ENCODE measurements at places on chromosomes 7 and 10.
A peak's percentile ranks its signal among the peaks of the same experiment; 100 is the strongest.

DNA sequence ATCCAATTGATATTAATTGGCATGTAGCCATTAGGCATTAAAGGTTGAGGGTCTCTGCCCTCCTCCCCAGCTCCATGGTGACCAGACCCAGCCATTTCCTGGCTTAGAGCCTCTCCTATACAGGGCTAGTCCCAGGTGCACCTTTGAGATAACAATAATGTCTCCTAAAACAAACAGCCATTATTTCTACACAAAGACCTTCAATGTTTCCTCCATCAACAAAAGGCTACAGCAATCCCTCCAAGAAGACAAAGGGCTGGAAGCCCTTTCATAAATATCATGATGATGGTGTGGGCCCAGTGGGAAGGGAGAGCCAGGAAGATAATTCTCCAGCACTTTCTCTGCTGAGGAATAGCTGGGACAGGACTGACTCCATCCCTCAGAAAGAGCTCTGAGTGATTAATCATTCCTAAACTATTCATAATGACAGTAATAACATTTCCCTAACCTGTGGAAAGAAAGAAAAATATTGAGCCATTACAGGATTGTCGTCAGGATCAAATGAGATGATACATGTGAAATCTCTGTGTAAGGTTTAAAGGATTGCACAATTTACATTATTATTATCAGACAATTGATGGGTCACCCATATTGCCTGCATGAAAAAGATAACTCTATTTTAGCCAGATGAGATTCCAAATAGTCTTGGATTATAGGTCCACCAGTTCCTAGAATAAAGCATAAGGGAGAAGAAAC, 10.2 kb downstream of the PKD2L1 start:
- no peak for DNase-seq

GRCh38 chr10:29146311-29147100, 142.4 kb upstream of the LYZL1 start:
- DNase-seq = peak; percentile 40

DNA sequence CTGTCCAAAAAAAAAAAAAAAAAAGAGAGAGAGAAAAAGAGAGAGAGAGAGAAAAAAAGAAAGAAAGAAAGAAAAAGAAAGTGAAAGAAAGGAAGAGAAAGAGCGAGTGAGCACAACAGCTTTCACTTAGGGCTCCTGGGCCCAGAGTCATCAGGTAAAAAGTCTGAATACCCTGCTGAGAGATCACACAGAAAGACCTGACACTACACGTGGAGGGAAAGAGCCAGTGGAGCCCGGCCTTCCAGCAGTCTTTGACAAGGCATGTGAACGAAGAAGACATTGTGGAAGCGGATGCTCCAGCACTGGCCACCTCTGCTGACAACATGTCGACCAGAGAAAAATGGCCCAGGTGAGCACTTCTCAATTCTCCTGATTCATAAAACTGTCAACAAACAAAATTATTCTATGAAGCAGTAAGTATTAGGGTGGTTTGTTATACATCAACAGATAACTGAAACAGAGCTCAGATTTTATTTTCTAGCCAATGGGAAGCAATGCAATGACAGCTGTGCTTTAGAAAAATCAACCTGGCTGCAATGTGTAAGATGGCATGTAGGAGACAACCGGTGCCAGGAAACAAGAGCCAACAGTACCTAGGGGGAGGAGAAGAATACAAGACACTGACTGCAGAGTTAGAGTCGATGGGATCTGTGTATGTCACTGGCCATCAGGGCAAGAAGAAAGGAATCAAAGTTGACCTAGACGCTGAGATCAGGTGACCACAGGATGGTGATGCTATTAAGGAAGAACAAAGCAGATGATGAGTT, 4.4 kb downstream of the RNF216 start:
- no peak for DNase-seq

GRCh38 chr7:144454256-144455039, 51.0 kb upstream of the NOBOX start:
- DNase-seq = no peak

- peak; percentile 18 for DNase-seq
Measured at GRCh38 chr7:107277331-107277730, 108.5 kb downstream of the HBP1 start.

DNA sequence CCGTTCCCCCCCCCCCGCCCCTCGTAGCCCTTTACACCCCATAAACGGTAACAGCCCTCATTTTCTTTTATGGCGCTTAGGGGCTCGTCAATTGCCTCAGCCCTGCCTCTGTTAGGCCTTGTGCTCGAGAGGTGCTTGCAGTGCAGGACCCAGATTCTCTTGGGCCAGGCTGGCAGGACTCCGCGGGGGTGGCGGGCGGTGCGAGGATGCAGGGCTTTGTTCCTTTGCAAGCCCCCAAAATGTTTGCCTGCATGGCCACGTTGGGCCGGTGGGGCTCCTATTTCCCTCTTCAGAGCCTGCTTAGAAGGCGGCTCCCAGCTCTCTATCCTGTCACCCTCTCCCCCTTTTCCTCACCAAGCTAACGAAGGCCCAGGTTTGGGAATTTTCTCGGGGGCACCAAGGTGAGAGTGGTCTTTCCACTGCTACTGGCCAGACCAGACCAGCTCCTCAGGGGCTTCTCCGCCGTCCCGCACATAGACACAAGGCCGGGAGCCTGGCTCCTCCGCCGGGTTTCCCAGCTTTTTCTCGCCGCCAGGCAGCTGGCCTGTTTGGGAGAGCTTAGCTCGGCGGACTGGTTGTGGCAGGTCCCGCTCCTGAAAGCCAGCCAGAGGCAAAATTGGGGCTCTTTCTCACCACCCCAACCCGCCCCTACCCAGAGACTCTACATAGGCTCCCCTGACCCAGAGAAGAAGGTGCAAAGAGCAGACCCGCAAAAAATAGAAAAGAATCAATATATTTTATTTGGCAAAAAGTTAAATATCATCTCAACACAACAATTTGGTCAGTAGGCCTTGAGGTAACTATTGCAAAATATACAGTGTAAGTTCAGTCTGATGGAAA, 3.4 kb downstream of the HOXA9 start:
- DNase-seq = peak; percentile 43

DNA sequence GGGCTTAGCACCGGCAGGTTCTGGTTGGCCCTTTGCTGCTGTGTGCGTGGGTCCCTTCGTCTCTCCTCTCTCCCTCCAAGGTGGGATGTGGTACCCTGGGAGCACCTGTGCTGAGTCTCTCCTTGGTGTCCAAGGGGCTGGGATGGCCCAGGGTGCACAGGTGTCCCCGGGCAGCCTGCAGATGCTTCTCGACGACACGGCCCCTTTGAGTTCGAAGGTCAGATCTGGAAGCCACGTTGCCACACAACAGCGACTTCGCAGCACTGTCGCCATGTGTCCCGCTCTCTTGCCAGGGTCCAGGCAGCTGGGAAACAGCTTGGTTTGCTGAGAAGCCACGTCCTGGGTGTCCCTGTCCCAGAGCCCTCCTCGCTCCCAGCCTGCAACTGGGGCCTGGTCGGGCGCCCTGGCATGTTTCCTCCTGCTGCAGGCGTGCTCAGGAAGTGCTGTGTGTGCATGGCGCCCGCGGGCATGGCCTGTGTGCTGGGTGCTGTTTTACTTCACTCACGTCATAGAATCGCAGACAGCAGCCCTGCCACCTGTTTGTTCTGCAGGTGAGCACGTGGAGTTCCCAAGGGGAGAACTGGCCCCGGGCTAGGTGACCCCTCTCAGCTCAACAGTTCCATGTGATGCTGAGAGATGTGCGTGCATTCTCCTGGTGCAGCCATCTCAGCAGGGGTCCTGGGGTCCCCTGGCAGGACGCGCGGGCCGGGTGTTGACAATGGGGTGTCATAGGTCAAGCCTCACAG, 70.9 kb downstream of the DNAJB6 start:
- DNase-seq = no peak

- peak; percentile 99 for DNase-seq
Measured at GRCh38 chr7:94183289-94183749, 179.2 kb upstream of the BET1 start.

- DNase-seq = no peak
Measured at GRCh38 chr7:156772725-156773124, 120.3 kb downstream of the LMBR1 start.

DNA sequence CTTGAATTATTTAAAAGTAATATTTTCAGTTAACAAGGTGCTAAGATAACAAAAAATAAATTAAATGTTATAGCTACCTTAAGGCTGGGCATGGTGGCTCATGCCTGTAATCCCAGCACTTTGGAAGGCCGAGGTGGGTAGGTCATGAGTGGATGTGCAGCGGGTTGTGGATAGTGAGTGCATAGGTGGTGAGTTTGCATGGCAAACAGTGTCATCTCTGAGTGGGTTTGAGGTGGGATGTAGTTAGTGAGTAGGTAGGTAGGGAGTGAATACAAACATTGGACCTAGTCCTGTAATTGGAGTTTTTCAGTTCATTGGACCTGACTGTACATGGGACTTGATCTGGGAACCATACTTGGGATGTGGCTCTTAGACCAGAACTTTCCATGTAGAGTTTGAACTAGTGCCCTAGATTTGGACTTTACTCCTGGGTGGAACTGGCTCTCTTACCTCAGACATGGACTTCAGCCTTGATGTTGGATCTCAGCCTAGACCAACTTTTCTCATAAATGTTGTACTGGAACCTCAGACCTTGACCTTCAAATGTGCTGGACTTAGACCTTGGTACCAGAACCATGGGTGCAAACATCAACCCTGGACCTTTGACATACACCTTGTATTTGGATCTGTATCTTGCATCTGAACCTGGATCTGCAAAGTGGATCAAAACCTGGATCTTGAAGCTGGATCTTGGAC, 47.0 kb downstream of the SEC61G start:
- no peak for DNase-seq

GRCh38 chr7:101299511-101300464, 21.8 kb downstream of the IFT22 start:
- DNase-seq = no peak

GRCh38 chr10:7697426-7697825, 5.7 kb upstream of the ITIH2 start:
- DNase-seq = no peak

DNA sequence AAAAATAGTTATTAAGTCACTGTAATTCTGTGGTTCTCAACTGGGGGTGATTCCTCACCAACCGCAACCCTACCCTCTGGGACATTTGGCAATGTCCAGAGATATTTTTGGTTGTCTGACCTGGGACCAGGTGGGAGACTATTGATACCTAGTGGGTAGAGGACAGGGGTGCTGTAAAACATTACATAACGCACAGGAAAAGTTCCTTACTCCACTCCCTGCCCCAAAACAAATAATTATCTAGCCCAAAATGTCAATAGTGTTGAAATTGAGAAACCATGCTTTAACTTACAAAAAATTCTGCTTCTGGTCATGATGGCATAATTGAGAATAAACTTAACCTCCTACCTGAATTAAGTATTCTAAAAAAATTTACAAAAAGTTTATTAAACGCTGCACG, 177.7 kb upstream of the FEZF1 start:
- no peak for DNase-seq

DNA sequence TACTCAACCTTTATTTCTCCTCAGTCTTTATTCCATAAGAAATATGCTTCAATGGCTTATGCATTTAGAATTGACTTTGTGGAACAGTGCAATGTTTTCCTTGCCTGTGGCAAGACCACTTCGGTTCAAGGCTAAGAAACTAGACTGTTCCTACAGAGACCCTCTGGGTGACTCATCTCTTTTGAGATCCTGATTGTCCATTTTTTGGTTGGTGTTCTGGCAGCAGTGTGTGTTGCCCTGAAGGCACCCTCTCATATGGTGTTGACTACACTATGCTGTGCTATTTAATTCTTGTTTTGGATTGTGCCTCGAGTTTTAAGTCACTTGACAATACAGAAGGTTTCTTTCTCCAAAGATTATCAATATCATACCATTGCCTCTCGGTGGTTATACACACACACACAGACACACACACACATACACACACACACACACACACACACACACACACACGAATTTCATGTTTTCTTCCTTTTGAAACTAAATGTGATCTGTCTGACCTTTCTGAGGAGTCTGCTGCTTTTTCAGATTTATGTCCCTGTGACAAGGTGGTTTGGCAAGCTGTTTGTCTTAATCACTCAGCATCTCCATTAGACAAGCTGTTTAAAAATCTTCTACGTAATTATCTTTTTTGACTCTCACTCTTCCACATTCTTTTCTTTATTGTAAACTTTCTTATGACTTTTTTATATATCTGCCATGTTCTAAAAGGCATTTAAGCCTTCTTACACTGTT, 187.2 kb downstream of the VTI1A start:
- peak; percentile 63 for DNase-seq

DNA sequence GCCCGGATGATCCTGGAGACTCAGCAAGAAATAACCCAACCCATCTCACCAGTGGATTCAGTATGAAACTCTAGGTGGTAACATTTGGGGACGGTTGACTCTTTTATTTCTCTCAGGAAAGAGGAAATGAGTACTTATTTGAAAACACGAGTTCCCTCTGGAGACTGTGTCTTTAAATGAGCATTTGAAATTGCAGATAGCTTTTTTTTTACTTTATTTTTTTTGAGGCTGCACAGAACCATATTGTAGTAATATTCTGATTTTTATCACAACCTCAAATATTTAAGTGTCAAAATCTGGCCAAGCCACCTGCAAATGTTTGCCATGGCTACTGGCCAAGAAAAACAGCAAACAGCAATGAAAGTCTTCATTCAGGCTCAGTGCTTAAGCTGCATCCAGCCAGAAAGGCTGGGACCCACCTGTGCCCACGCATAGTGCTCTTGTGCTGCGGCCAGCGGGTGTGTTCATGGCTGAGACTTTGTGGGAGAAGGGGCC, 160.8 kb downstream of the CREB5 start:
- DNase-seq = peak; percentile 19

- DNase-seq = no peak
Measured at GRCh38 chr10:124621637-124622036, 122.5 kb downstream of the FAM53B start.

DNA sequence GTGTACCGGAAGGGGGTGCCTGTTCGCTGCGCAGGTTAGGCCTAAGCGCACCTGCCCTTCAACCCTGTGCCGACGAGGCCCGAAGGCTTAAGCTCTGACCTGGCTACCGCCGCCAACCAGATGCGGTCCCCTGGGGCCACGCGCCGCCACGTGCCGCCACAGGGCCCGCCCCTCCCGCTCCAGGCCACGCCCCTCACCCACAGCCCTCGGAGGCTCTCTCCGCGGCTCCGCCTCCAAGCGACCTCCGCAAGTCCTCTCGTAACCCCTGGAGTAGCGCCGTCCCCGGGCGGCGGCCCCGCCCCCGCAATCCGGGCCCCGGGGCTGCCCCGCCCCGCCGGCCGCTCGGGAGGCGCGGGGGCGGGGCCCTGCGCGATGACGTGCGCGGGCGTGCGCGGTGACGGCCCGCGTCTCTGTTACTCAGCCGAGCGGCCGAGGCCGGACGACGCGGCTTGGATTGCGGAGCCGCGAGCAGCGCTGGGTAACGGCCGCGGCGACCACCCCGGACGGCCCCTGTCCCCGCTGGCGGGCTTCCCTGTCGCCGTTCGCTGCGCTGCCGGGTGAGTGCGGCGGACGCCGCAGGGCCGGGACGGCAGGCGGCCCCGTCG, at the start of gene MAPK8:
Gene MAPK8, plus strand, starts transcription at position 413 of the 605 bp plus-strand sequence. CDS start 94,984 bp downstream, outside the sequence.
- DNase-seq = peak; percentile 88

DNA sequence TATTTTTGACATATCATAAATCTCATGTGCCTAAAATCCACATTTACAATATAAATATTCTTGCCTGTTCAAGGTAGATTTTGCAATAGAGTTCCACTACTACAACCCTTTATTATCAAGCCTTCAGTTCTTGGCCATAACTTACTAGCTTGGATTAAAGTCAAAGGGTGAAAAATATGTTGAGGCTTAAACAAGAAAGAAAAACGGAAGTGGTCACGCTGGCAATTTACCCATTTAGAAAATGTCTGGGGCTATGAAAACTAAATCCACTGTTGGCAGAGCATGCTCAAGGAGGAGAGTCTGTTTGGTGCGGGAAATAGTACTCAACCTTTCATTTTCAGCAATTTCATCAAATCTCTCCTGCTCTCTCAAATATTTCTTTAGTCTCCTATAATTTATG, 209.8 kb upstream of the RHOBTB1 start:
- DNase-seq = no peak

GRCh38 chr10:50397312-50398140, 146.2 kb upstream of the ASAH2 start:
- DNase-seq = no peak
